HFF-Myc (cell line): ENCODE measurements at places on chromosomes 12 and 14.

- DNase-seq, result no peak
Observed at GRCh38 chr14:56087671-56088471, 30.3 kb upstream of the PELI2 start.

- no peak for DNase-seq
Observed at GRCh38 chr12:127500512-127501035, 766.4 kb upstream of the TMEM132C start.

- peak; percentile 20 for DNase-seq
Observed at GRCh38 chr12:132275110-132275531, 54.3 kb downstream of the GALNT9 start.

GRCh38 chr12:102948941-102949352 lies 8.5 kb upstream of the ASCL1 start:
- DNase-seq, result no peak

DNA sequence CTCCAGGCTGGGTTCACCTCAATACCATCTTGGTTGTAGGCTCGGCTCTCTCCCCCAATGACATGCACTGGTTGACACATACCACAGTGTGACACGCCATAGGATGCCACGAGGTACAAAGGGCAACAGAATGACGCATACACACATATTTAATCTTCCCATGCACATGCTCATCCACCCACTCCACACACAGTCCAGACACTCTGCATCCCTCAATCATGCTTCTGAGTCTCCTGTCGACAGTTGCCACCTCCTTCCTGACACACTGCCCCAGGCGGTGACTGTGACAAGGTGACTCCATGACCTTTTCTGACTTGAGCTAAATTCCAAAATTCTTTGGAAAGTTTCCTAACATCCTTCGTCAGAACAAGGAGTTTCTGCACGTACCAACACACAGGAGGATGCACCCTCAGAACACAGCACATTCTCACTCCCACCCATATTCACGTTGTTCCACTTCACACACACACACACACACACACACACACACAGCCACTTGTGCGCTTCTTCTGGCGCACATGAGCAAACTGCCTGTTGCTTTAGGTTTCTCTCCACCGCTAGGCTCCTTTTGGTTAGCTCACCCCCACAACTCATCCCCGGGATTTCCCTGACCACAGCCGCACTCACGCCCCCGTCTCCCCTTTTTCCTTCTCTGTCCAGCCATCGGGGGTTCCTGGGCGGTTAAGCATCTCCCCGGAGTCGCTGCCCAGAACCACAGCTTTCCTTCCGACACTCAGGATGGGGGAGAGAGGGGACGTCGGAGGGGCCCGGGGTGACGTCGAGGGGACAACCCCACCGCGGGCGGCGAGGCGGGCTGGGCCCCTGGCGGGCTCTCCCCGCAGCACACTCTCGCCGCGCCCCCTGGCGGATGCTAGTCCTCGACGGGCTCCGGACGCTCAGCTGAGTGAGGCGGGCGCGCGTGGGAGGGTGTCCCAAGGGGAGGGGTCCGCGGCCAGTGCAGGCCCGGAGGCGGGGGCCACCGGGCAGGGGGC lies 536 bp upstream of the WNT1 start:
- no peak for DNase-seq
